ENCODE measurements at places on chromosomes 7 and 10.

GRCh38 chr10:16119445-16119844 lies 259.1 kb upstream of the MINDY3 start:
- DNase-seq, result no peak

DNA sequence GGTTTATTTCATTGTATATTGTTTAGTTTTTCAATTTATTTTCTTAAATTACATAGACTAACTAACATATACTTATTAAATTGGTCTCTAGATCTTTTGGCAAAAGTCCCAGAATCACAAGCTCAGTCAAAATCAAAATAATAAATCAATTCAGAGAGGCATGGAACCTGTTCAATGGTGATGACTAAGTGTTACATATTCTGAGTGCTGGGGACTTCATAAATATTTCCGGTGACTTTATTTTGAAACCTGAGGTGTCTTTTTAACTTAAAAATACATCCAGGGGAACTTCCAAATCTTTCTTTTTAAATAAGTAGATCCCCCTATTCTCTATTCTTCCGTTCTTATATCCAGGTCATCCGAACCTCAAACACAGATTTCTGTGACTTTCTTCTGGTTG lies 89.6 kb upstream of the ZNF804B start:
- DNase-seq, result no peak

DNA sequence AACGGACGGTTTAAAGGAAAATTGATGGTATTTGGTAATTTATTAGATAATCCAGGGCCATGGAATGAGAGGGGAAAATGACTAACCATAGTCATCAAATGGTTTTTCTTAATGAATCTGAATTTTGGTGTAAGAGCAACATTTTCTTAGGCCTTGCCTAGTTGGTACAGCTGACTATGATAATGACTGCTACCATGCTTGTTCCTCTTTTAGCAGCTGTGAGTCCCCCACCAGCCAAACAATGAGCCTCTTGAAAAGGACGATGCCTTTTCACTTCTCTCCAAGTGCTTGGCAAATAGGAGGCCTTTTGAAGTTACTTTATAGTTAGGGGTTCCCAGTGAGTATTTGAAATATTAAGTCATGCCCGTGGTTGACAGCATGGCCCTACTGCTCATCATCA lies 53.0 kb downstream of the TRUB1 start:
- no peak for DNase-seq

DNA sequence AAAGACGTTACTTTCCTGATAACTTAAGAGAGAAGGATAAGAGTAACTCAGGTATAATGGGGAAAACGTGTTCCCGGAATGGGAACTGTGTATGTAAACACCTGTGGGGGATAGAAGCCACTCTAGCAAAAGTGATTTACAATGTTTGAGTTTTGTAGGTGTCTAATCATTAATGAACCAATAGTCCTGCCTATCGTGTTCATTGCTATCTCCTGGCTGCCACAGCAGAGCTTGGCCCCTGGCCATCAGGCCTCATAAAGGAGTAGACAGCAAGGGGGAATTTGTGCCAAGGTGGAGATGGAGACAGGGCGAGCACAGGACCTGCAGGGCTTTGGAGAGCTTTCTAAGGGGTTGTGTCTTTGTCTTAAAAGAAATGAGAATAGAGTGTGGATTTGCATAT lies 102.1 kb downstream of the GAD2 start:
- DNase-seq, result no peak

- DNase-seq, result no peak
Observed at GRCh38 chr7:123692471-123692877, 36.8 kb downstream of the LMOD2 start.
